ENCODE measurements at places on chromosomes 11 and 22.

- no peak for DNase-seq
These were observed 6.1 kb downstream of the MCHR1 start for GRCh38 chr22:40685406-40685805.

- DNase-seq, result no peak
These were observed 573.6 kb downstream of the INSC start for GRCh38 chr11:15688351-15688792.

- DNase-seq, result no peak
These were observed 90.4 kb downstream of the CWC15 start for GRCh38 chr11:94882931-94883330.

GRCh38 chr22:45817745-45818423 is 146.2 kb downstream of the ATXN10 start:
- DNase-seq, result no peak

- no peak for DNase-seq
These were observed 62.1 kb downstream of the GRK3 start for GRCh38 chr22:25626624-25626990.

GRCh38 chr11:3132271-3132781 is 32.8 kb downstream of the OSBPL5 start:
- DNase-seq, result no peak

- DNase-seq, result no peak
These were observed 339.0 kb downstream of the TBC1D22A start for GRCh38 chr22:47101321-47101885.
